ENCODE measurements at places on chromosomes 1 and 21. TPM values are rescaled to one million over a fixed set of nuclear protein-coding genes. Genes with fewer than 3 reads are reported as not detected.

Gene LCE3A
- not detected for total RNA-seq

Gene OR2L2
- total RNA-seq: 0.17 TPM

Gene TNFRSF4
- total RNA-seq: not detected

Gene PTPN22
- total RNA-seq: under 0.01 TPM

Gene MYOG
- not detected for total RNA-seq

Gene STIL
- 17.9 TPM for total RNA-seq

Gene TMEM59
- 223 TPM for total RNA-seq

Gene LRRC53
- not detected for total RNA-seq

Gene SRGAP2C
- total RNA-seq: 24.1 TPM

Gene LCE1A
- total RNA-seq: not detected

Gene S100B
- total RNA-seq: 1.2 TPM

Gene PLA2G2C
- not detected for total RNA-seq

Gene SERPINC1
- total RNA-seq: 0.17 TPM

Gene AQP10
- not detected for total RNA-seq

Gene PEX11B
- total RNA-seq: 23.6 TPM

Gene SERINC2
- 583 TPM for total RNA-seq

Gene FAM72B
- total RNA-seq: 1.0 TPM

Gene RCSD1
- total RNA-seq: 4.0 TPM

Gene MTF2
- total RNA-seq: 17.7 TPM

Gene ZNF648
- total RNA-seq: 1.3 TPM

Gene RPTN
- total RNA-seq: not detected

Gene SPRR3
- total RNA-seq: not detected

Gene DENND2C
- total RNA-seq: 18.9 TPM

Gene PRDM16
- total RNA-seq: not detected

Gene SPRR2E
- total RNA-seq: not detected

Gene CITED4
- total RNA-seq: 140 TPM

Gene GUCA2A
- not detected for total RNA-seq

Gene PODN
- not detected for total RNA-seq

Gene RPF1
- total RNA-seq: 22.0 TPM

Gene PTPN7
- total RNA-seq: not detected

Gene CD1B
- not detected for total RNA-seq

Gene ACTN2
- 0.67 TPM for total RNA-seq

Gene B3GALT2
- total RNA-seq: not detected

Gene HSF2BP
- 4.2 TPM for total RNA-seq

Gene CD164L2
- total RNA-seq: 1.7 TPM

Gene CRABP2
- 25.9 TPM for total RNA-seq

Gene CCDC181
- total RNA-seq: not detected

Gene CRNN
- not detected for total RNA-seq

Gene GADD45A
- total RNA-seq: 119 TPM

Gene TMPRSS2
- total RNA-seq: 0.83 TPM
